ENCODE measurements at places on chromosomes 3 and 15.

GRCh38 chr3:47794544-47794943 is 8.4 kb upstream of the DHX30 start:
- no peak for DNase-seq

GRCh38 chr3:58419780-58420507 is 13.7 kb downstream of the PDHB start:
- no peak for DNase-seq

DNA sequence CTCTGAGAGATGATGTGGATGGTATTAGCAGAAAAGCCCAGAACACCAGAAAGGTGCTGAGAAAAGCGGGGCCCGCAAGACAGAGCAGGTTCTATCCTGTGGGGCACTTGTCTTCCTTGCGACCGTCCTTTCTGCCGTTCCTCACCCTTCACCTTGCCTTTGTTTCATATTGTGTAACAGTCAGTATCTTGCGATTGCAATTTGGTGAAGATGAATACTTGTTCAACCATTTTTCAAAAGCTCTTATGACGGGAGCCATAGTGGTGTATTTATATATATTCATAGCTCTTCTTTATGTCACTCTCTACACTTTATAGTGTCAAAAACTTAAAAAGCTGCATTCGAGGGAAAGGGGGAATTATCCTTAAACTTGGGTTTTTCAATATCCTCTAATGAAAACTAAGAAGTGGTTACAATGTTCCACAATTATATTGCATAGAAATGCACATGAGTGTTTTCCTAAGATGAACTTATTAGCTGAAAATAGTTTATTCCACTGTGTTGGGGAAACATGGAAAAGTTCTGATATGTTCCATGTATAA is 797 bp downstream of the MAP3K13 start:
- DNase-seq = no peak

GRCh38 chr3:24829011-24829581 is 334.4 kb upstream of the THRB start:
- DNase-seq = no peak

- DNase-seq = no peak
Observed at GRCh38 chr3:113552851-113553250, 20.5 kb downstream of the SIDT1 start.

DNA sequence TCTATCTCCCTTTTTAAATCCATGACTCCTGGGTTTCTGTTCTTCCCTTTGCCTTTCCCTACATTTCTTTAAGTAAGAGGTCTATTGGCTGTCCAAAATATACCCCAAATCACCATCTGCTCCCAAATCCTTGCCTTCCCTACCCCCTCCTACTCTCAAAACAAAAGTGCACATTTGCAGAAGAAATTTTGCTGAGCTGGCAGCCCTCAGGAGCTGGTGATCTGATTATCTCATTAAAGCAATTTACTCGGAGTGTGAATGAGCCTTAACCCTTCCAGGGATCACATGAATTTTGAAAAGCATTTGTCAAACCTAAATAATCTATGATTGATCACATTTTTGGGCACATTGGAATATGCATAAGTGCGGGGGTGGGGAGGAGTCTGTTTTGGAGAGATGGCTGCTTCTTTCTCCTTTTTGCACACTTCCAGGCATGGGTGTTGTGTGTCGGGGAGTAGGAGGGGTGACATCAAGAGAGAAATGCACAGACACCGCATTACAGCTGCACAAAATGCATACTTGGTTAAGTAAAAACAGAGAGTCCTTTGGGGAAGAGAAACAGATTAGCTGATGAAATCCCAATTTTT is 892.6 kb downstream of the TUSC7 start:
- no peak for DNase-seq

- DNase-seq = no peak
Observed at GRCh38 chr3:29137601-29138000, 143.3 kb upstream of the RBMS3 start.

- no peak for DNase-seq
Observed at GRCh38 chr3:194860725-194861124, 175.0 kb downstream of the FAM43A start.

DNA sequence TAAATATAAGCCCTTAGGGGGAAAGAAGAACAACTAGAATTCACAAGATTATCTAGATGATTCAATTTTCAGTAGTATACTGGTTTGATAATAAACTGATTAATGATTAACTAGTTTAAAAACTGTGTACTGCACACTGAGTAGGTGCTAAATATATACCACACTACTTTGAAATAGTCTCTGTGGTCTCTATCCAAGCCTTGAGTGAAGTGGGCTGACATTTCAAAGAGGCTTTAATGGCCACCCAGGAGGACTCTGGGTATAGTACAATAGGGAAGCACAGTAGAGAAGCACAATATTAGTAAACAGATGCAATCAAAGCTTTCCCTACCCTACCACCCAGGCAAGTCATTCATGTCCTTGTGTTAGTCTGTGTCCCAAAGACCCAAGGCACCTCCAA is 46.7 kb downstream of the FILIP1L start:
- DNase-seq = no peak

GRCh38 chr3:28907616-28908015 is 373.3 kb upstream of the RBMS3 start:
- no peak for DNase-seq

DNA sequence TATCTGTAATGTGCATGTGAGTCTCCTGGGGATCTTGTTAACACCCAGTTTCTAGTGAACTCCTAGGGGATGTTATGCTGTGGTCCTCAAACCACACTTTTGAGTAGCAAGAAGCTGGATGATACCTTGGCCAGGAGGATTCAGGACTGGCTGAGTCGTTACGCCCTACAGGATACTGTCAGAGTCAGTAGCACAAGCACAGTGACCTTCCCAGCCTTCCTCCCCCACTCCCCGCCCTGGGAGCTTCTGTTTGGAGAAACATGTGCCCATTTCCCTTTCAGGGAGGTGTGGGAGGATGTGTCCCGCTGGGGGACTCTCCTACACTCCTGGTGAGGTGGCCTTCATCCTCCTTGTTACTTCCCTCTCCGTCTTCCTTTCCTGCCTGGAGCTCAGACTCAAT is 76.4 kb upstream of the TRPM1 start:
- no peak for DNase-seq
